ENCODE measurements at places on chromosomes 2 and 18.

DNA sequence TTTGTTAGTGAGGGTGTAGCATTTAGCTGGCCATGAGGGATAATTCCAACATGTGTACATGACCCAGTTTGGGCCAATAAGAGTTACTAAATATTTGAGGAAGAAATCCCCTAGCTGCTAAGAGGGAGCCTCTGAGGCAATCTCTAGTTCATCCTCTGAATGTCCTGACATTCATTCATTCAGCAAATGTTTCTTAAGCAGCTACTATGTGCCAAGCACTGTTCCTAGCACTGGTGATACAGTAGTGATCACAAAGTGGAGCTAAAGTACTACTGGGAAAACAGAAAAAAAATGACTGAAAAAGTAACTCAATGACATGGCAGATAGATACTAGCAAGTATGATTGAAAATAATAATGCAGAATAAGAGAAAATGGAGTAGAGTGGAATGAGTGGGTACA is 79.8 kb upstream of the PID1 start:
- DNase-seq, result peak; percentile 45

DNA sequence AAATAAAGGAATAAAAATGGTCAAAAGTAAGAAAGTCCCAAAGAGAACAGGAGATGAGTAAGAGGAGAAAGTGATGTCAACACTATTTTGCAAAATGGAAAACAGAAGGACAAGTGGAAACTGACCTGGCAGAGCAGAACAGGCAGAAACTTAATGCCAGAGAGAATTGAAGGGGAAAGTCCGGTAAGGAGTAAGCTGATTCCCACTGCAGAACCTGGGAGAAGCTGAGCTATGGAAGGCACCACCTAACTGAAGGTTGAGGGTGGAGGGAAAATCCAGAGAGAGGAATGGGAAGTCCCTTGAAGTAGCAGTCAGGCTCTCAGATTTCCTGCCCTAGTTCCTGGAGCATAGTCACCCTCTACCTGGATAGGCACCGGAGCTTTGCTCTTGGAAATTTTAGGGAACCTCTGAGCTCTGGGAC is 59.8 kb downstream of the MOGAT1 start:
- DNase-seq, result peak; percentile 64

GRCh38 chr2:57490741-57491140 is 555.9 kb upstream of the VRK2 start:
- peak; percentile 36 for DNase-seq

- no peak for DNase-seq
Measured at GRCh38 chr2:506451-506850, 170.8 kb downstream of the TMEM18 start.

GRCh38 chr18:26493021-26493420 is 55.3 kb downstream of the KCTD1 start:
- DNase-seq, result no peak

GRCh38 chr2:216810399-216811160 is 49.3 kb downstream of the TNP1 start:
- no peak for DNase-seq

DNA sequence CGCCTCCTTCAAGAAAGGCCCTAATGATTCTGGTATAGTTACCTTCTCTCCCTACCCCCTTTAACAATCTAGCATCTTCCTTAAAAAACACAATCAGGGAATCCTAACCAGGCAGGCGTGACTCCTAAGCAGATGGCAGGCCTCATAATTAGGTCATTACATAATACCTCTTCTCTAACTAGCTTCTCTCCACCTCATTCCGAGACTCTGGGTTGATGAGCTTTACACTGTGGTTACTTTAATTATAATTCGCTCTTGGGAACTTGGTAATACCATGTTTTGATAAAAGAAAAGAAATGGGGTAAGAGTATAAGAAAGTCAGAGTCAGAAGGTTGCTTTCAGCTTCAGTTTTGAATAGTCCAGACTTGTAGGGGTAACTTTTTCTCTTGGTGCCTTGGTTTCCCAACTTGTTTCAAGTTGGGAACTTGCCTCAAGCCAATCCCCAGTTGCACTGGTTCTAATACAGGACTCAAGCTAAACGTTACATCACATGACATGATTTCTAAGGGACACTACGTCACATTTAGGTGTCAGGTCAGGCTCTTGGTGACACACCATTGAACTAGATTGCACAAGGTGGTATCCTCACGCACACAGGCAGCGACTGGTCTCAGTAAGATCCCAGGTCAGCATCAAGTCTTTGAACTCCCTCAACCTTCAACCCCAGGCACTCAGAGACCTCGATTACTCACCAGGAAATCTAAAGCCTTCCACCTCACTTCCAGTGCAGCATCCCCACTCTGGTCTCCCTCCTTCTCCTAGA is 59.2 kb downstream of the AAK1 start:
- DNase-seq, result peak; percentile 47

DNA sequence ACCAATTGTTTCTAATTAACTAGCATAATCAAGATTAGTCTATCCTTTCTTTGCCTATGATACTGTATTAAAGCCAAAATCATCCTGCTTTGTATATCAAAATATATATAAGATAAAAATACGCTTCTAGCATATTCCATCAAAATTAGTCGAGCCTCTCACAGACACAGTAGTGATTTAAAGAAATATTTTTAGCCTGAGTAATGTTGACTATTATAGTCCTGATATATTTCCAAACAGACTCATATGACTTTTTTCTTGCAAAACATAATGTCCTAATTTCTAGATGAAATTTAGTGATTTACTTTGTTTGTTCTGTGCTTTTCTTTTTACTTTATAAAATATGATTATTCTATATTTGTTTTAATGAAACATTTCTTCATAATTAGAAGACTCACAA is 30.9 kb downstream of the FAP start:
- DNase-seq, result no peak

DNA sequence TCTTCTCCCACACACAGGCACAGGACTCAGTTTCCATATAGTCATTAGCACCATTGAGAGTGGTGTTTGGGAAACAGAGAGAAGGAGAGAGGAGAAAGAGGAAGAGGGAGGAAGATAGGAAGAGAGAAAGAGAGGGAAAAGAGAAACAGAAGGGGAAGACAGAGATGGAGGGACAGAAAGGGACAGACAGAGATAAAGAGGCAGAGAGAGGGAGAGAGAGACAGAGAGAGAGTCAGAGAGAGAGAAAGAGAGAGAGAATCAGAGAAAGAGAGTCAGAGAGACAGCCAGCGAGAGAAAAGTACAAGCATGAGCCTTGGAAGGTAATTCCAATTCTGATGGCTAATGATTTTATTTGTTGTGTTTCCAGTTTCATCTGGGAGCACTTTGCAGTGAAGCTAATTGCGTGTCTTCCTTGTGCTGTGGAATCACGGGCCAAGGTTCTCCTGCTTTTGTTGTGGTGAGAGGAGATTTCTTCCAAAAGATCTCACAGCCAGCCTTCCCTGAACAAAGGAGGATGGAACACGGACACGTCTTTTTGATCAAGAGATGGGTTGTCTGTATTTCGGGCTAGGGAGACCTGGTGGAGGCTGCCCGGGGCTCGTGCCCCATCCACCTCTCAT is 153.6 kb upstream of the TWIST2 start:
- no peak for DNase-seq

GRCh38 chr2:7377916-7378569 is 460.8 kb downstream of the RNF144A start:
- DNase-seq, result no peak

DNA sequence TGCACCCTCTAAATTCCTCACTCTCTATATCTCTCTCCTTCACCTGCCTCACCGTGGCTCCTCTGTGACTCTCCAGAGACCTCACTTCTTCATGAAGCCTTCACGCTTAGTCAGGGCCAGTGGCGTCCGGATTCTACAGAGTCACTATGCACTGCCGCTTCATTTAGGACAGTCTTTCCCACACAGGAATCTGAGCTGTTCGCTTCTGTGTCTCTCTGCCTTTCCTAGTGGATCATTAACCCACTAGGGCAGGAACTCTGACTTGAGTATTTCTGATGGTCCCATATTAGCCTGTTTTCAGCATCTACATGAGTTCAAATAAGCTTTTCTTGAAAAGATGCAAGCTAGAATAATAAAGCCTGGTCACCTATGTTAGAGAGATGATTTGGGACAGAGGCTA is 180.2 kb upstream of the DOK6 start:
- DNase-seq, result no peak
